NCI-H1417 treated with DMSO at 0.1 percent for 48 hours (cell line): ENCODE measurements at places on chromosomes 11 and 22.

GRCh38 chr11:134069426-134070341 lies 812 bp downstream of the JAM3 start:
- no peak for DNase-seq

GRCh38 chr11:80627364-80627763 lies 1186.5 kb upstream of the TENM4 start:
- no peak for DNase-seq

DNA sequence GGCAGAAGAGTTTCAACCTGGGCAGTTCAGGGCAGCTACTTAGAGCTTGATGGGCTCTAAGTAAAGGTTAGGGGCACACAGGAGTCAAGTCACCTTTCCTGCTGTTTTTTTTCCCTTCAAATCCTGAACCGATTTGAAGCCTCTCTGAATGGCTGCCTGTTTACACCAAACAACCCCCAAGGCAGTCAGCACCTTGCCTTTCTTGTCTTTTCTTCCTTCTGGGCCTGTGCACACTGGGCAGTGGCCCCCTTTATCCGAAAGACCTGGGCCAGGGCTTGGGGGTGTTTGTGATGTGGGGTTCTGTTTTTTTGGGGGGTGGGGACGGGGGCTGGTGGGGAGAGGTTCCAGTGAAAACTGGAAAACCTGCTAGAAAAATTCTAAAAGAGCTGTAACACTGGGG lies 4.3 kb downstream of the RSPH14 start:
- no peak for DNase-seq

- DNase-seq = no peak
These were observed 129.0 kb downstream of the MRTFA start for GRCh38 chr22:40507491-40507890.
